ENCODE measurements at places on chromosomes 2 and 18.

GRCh38 chr2:165313509-165313908, 74.3 kb downstream of the SCN2A start:
- no peak for DNase-seq

GRCh38 chr2:140023291-140023690, 1243.1 kb upstream of the NXPH2 start:
- no peak for DNase-seq

DNA sequence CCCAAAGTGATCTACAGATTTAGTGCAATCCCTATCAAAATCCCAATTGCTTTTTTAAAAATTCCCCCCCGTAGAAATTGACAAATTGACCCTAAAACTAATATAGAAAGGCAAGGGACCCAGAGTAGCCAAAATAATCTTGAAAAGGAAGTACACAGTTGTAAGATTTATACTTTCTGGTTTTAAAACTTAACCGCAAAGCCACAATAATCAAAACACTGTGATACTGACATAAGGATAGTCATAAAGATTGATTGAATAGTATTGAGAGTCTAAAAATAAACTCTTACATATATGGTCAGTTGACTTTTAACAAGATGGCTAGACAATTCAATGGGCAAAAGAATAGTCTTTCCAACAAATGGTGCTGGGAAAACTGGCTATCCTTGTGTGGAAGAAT, 58.7 kb upstream of the GAREM2 start:
- no peak for DNase-seq

GRCh38 chr2:43490252-43490786, 105.5 kb downstream of the THADA start:
- no peak for DNase-seq

DNA sequence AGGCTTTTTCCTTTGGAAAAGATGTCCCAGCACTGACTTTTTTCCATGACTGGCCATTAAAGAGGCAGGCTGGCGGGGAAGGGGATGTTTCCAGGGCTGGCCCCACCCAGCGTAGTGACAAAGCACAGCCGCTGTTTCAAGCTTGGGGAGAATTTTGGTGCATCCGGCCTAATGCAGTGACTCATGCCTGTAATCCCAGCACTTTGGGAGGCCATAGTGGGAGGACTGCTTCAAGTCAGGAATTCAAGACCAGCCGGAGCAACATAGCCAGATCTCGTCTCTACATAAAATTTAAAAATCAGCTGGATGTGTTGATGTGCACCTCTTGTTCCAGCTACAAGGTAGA, 78.0 kb upstream of the SH3BP4 start:
- DNase-seq = no peak

GRCh38 chr2:145906354-145906753, 1386.4 kb upstream of the ZEB2 start:
- no peak for DNase-seq

All from muscle of back (tissue), 13 donors.